ENCODE measurements at places on chromosomes 4 and X.

- DNase-seq, result no peak
Observed at GRCh38 chr4:180680305-180680704, 1562.9 kb upstream of the TENM3 start.

- DNase-seq, result no peak
Observed at GRCh38 chr4:38802561-38803355, 1.8 kb downstream of the TLR1 start.

- no peak for DNase-seq
Observed at GRCh38 chr4:180150818-180151217, 2092.4 kb upstream of the TENM3 start.

DNA sequence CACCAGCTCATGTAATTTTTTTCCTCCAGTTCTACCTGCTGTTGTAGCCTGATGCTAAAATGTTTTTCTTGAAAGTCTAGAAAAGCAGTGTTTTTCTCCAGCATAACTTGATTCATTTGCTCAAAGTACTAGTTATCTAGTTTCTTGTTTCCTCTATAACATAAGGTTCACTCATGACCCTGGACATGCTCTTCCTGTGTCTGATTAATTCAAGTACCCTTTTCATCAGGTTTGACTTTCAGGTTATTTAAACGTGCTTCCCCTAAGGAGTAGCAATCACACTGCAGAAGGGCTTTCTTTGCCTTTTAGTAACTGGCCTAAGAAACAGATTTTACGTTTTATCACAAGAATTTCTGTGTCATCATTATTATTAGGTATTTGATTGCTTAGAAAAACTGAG lies 66.8 kb upstream of the EGFL6 start:
- DNase-seq, result no peak

GRCh38 chr4:102678107-102678506 lies 82.7 kb downstream of the MANBA start:
- DNase-seq, result no peak

- DNase-seq, result no peak
Observed at GRCh38 chr4:163606896-163607691, 112.6 kb downstream of the TMA16 start.

DNA sequence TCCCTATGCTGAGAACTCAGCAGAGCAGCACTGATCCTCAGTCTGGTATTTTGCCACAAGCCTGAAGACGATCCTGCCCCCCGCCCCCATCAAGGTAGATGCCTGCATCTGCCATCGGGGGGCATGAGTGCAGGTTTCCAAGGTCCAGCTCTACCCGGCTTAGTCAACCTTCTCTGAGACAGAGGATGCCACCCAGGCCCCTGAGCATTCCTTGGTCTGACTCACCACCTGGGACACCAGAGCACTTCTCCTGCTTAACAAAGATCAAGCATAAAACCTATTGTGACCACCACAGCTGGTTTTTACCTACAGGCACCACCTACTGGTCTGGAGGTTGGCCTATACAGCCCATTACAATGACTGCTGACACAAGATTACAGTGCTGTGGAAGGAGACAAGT lies 1168.1 kb downstream of the PCDH19 start:
- DNase-seq, result no peak

GRCh38 chr4:104818579-104818978 lies 323.9 kb upstream of the CXXC4 start:
- no peak for DNase-seq

GRCh38 chr4:69717778-69718177 lies 42.6 kb downstream of the SULT1B1 start:
- no peak for DNase-seq

- no peak for DNase-seq
Observed at GRCh38 chr4:181140037-181140603, 1103.1 kb upstream of the TENM3 start.

GRCh38 chr4:147831551-147832171 lies 99.8 kb downstream of the ARHGAP10 start:
- no peak for DNase-seq

- DNase-seq, result no peak
Observed at GRCh38 chr4:145929415-145930178, 9.0 kb downstream of the ZNF827 start.

DNA sequence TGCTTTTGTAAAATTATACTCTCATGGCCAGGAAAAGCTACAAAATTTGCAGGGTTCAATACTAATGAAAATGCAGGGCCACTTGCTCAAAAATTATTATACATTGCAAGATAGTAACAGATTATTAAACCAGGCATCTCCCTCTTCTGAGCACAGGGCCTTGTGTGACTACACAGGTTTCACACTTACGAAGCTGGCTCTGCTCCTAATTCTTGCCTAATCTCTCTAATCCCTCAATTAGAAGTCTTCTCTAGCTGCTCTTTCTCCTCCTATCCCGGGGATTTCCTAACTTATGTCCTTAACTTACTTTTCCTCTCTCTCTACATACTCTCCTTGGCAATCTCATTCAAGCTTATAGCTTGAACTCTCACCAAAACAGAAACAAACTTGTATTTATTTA lies 168.3 kb downstream of the AREG start:
- no peak for DNase-seq

- DNase-seq, result no peak
Observed at GRCh38 chr4:136526517-136526916, 1005.8 kb downstream of the PCDH18 start.

- no peak for DNase-seq
Observed at GRCh38 chrX:133640161-133641015, 225.1 kb upstream of the GPC4 start.

DNA sequence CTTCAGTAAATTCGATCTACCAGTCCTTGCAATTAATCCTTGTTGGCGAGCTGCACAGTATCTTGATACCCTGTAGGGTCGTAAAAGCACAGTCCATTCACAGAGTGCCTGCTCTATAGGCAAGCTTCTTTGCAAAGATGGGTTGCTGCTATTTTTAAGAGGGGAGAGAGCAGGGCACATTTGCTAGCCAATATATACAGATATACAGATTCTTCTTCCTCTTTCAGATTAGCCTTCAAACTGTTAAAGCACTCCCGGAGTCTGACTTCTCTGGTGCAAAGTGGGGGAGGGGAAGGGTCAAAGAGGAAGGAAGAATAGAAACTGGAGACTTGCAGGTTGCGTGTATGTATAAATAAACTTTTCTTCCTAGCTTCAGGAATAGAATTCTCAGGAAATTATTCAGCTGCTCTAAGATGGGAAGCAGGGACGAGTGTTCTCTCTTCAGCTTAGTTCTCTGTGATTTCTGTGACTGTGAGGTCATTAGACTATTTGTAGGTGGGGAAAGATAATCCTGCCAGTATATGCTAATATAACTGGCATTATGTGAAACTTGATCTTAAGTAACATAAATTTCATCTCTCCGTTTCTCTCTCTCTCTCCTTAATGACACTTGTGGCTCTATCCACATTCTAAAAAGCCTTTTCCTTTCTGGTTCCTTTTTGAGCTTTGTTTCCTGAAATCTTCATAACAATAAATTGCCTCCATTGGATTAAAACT lies at the start of gene CYSLTR1:
Gene CYSLTR1 (minus strand): TSS at position 242 of the 717 bp plus-strand sequence. CDS start 53,865 bp downstream, outside the sequence.
- no peak for DNase-seq

DNA sequence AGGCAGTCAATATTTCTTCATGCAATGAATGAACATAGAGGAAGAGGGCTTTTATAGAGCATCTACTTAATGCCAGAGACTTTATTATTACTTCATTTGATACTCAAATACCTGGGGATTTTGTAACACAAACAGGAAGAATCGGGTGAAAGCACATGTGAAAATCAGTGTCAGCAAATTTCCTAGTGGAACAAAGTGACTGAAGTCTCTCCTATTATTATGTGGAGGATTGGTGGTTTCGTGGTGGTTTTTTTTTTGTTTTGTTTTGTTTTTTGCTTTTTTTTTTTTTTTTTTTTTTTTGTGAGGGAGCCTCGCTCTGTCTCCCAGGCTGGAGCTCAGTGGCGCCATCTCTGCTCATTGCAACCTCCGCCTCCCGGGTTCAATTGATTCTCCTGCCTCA lies 207.0 kb downstream of the RRAGB start:
- DNase-seq, result no peak

- peak; percentile 37 for DNase-seq
Observed at GRCh38 chrX:103831342-103831802, 685 bp downstream of the RAB9B start.

GRCh38 chr4:69484011-69484410 lies 11.7 kb downstream of the UGT2B4 start:
- no peak for DNase-seq

GRCh38 chrX:153485396-153486080 lies 9.2 kb upstream of the BGN start:
- no peak for DNase-seq

GRCh38 chr4:131316086-131316485 lies 1833.0 kb upstream of the PCDH10 start:
- DNase-seq, result no peak

GRCh38 chr4:39699687-39700409 lies 1.9 kb downstream of the UBE2K start:
- no peak for DNase-seq

DNA sequence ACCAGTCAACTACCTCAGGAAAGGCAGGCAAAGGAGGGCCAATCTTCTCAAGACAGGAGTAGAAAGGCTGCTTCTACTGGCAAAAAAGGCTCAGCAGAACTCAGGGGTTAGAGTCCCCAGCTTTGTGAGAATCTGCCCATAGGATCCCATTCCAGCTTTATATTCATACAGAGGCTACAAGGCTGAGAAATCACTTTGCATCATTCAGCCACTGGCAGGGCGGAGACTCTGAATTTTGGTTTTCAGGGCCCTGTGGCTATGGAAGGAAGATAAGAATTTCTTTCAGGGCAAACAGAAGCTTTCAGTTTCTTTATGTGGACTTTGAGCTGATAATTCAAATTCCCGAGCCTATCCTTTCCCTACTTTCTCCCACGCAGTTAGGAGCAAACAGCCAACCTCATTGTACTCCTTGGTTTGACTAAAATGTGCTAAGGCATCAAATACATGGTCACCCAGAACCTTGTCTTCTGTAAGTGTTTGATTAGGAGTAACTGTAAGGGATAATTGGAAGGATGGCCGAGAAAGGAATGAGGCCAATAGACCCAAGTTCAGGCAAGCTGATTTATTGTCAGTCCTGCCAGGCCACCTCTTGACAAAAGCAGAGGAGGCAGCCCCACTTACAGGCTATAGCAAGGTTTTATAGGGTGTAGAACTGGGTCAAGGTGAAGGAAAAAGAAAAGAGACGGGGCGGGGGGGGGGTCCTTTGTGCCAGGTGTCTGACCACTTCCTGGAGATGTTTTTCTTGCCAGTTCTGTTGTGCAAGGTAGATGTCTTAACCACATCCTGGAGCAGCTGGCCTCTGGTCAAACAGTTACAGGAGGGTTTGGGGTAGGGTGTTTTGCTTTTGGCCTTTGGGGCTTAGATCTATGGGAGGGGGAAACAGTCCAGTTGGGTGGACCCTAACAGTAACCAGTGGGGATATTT lies 165.3 kb upstream of the PPP1R2C start:
- DNase-seq, result no peak

GRCh38 chrX:37291924-37292323 lies 57.2 kb upstream of the PRRG1 start:
- DNase-seq, result no peak

GRCh38 chr4:10354746-10355145 lies 102.5 kb downstream of the ZNF518B start:
- DNase-seq, result no peak

DNA sequence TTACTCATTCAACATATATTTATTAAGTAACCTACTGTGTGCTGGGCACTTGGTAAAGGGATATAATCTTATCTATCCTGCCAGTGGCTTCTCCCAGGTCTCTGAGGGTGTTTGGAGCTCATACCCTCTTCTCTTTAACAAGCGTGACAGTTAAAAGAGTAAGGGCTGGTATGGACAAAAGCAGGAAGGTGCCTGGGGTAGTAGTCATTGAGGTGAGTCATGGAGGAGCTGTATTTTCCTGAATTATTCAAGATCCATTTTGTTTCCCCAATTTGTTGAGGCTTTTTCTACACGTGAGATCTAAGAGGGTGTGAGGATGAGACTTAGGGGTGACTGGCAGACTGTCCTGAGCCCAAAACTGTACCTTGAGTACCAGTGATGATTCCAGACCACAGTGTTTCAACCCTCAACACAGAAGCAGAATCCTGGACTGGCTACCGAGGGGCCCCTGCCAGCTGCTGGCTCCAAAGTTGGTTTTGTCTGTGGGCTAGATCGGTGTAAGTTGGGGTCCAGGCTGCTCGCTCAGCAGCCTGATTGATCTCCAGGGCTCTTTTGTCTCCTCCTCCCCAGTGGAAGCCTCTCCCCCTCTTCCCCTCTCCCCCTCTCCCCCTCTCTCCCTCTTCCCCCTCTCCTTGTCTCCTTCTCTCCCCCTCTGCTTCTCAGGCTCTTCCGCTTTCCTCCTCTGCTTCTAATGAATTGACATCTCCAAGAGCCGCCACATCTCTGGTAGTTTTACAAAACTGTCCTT lies at the start of gene DRP2:
Gene DRP2 (plus strand): TSS at position 671 of the 748 bp plus-strand sequence. CDS start 11,862 bp downstream, outside the sequence.
- no peak for DNase-seq

- DNase-seq, result no peak
Observed at GRCh38 chrX:17803449-17803848, 57.6 kb downstream of the RAI2 start.

- no peak for DNase-seq
Observed at GRCh38 chr4:17064959-17065358, 166.5 kb upstream of the LDB2 start.

- DNase-seq, result no peak
Observed at GRCh38 chr4:157908031-157908430, 264.8 kb downstream of the GASK1B start.

- no peak for DNase-seq
Observed at GRCh38 chr4:139137763-139138162, 39.3 kb downstream of the ELF2 start.

GRCh38 chr4:139735381-139736273 lies 70.0 kb downstream of the MGST2 start:
- no peak for DNase-seq

DNA sequence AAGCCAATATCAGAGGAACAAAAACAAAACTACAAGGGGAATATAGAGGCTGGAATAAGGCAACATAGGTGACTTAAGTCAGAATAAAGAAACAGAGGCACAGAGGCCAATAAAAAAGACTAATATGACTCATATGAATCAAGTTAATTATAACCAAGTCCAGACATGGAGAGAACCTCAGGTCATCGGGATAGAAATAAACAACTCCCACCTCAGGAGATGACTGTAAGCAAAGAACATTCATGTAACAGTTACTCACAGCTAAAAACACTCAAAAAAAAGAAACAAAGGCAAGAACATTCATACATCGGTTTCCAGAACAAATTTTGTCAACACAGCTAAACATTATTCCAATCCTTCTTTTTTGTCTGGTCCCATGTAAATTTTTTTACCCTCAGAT lies 60.3 kb upstream of the RXFP1 start:
- DNase-seq, result no peak

- no peak for DNase-seq
Observed at GRCh38 chrX:108250654-108251579, 159.3 kb downstream of the ATG4A start.

DNA sequence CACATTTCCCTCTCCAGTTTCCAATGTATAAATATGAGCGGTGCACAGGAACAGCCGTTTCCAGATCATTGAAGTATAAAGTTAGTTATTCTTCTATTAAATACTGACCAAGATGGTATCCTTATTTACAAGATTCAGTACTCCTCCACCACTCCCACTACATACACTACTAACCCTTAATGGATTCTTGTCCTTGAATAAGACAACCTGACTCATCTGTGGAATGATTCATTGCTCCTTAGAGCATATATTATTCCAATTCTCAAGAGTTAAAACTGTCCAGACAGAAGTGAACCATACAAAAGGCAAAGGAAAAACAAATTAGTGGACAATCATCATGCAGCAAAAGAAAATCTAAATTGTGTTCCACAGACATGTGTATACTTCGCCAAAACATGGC lies 373.3 kb downstream of the IDS start:
- no peak for DNase-seq

GRCh38 chr4:6845027-6845426 lies 62.5 kb downstream of the KIAA0232 start:
- no peak for DNase-seq

- no peak for DNase-seq
Observed at GRCh38 chrX:6909396-6909795, 238.1 kb upstream of the STS start.

Measured in stimulated activated CD8-positive, alpha-beta memory T cell treated with anti-CD3 and anti-CD28 coated beads, Interleukin-2, amount 100 ng/mL, for 1 hour (primary cell).